ENCODE measurements at places on chromosomes 3 and 15.
A peak's percentile ranks its signal among the peaks of the same experiment; 100 is the strongest.

DNA sequence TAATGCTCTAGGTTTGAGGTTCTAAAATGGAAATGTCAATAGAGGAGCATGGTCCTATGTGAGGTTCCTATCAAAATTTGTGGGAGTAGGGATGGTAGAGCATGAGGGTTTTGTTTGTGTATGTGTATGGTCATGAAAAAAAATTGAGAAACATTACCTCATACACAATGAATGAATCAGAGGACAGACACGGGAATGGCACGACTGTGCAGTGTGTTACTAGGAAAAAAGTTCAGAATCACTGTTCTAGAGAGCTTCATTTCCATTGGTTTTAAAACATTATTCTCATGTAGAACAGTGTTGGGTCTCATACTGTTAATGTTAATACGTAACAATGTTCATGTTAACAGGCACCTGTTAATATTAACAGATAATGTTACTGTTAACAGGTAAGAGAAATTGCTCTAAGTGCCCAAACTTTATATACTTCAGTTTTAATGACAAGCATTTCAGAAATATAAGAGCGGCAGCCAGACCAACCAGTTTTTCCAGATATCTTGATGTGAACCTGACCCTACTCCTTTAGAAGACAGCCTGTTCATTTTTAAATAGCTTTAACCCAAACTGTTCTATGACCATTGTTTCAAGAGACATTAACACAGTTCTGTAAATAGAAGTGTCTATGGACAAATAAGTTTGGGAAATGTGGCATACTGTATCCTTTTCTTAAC lies 48.0 kb downstream of the SLC15A2 start:
- no peak for DNase-seq

GRCh38 chr3:126381966-126382365 lies 12.7 kb upstream of the CFAP100 start:
- no peak for DNase-seq

GRCh38 chr3:58429657-58430056 lies 4.0 kb downstream of the PDHB start:
- DNase-seq: no peak

- no peak for DNase-seq
These were observed 76.3 kb upstream of the MLF1 start for GRCh38 chr3:158494673-158495072.

- DNase-seq: peak; percentile 76
These were observed 2.3 kb downstream of the SERP1 start for GRCh38 chr3:150544041-150544440.

DNA sequence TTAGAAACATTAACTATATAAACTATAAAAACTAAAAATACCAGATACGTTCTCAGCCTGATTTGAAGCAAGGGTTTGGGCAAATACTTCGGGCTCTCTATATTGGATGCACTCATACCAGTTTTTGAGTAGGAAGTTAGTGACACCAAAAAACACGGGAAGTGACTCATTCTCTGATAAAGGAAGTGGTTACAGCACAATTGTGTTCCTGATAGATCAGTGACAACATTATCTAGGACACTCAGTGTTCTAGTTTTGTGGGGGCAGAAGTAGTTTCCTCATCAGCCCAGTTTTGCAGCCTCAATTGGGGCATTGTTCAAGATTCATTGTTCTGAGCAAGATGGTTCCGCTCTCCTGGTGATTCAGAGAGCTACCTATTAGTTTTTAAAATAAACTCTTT lies 469.6 kb upstream of the DPPA4 start:
- peak; percentile 16 for DNase-seq

DNA sequence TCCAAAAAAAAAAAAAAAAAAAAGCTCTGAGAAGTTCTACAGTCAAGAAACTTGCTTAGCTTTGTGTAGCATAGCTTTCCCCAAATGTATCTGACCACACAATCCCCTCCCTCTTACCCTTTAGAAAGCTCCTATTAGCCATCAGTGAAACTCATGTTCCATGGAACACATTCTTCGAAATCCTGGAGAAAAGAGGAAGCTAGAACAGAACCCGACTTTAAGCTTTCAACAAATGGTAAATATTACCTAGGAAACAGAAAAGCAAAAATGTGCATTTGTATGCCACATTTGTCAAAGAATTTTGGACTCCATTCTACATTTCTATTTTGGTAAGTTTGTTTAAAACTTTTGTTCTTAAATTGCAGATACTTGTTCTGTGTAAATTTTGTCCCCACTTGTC lies 17.4 kb upstream of the CRTC3 start:
- peak; percentile 8 for DNase-seq

DNA sequence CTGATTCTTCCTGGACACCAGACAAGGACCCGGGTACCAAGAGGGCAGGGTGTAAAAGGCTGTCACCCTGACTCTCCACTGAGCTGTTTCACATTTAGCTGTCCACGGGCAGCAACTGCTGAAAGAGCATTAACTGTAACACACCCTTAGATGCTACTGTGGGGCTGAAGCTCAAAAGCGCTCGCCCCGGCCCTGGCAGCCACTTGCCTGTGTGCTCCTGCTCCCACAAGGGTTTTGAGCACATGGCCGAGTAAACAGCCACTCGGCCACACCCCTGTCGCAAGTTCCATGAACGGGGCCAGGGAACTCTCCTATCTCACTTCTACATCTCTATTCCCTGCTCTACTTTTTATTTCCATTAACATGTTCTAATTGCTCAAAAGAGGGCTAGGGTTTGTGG lies 421.7 kb downstream of the TUSC7 start:
- DNase-seq: no peak

- no peak for DNase-seq
These were observed 12.1 kb upstream of the GATA2 start for GRCh38 chr3:128504963-128505730.

DNA sequence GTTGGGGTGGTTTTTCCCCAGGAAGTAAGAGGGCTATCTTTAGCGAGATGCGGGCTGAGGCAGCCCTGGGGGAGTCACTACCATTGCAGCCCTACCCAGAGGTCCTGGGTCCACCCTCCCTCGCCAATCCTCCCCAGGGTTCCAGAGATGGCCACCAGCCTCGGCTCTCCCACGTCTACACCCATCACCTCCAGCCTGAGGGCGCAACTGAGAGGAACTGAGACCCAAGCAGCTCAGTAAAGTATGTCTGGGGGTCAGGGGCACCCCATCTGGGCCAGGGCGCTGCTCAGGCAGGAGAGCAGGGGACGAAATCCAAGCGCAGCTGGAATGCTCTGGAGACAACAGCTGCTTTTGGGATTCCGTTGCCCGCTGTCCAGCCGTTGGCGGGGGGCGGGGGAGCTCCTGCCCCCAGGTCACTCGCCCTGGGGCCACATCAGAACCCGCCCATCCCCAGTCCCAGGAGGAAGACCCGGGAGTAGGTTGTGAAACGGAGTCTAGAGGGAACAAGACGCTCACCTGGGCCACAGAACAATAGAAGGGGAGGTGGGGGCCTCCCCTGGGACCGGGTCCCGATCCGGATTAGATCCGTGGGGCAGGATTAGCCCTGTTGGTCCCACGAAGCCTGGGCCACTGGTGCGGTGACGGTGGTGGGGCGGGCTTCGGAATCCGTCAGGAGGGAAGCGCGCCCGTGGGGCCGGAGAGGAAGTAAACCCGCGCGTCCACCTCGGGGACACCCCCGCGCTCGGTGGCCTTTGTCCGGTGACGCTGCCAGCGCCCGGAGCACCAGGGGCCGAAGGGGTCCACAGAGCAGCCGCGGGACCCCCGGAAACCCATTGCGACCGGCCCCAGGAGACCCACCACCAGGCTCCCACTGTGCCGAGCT lies 1.4 kb upstream of the NDUFAF3 start:
- DNase-seq: no peak

DNA sequence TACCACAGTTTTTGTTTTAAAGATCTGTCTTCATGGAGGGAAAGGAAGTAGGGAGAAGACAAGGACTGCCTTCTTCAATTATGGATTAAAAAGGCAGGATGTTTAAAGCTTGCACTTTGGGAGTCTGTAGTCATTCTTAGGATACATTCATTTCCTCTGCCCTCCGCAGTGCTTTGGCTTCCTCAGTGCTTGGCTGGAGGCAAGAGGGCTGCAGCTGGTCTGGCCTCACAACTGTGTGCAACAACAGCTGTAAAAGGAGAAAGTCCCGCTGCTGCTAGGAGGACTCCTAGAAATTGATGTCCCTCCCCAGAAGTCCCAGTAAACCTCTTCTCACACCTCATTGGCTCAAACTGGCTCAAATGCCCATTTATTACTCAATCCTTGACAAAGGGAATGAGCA lies 54.4 kb upstream of the PPP2R3A start:
- DNase-seq: no peak

DNA sequence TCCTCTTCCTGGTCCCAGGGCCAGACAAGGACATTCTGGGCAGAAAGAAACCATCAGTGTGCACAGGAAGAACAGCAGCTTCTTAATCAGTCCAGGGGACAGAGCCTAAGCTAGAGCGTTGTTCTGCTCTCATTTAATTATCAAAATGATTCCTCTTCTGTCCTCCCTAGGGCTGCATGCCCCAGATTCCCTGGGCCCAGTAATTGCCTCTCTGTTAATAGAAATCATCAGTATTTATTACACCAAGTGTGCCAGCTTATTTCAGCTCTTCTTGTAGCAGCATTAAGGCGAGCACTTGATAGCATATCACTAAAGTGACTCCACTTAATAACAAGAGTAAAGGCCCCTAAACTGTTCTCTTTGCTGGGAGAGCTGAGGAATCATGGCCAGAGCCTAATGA lies 72.1 kb downstream of the WDR76 start:
- DNase-seq: no peak

DNA sequence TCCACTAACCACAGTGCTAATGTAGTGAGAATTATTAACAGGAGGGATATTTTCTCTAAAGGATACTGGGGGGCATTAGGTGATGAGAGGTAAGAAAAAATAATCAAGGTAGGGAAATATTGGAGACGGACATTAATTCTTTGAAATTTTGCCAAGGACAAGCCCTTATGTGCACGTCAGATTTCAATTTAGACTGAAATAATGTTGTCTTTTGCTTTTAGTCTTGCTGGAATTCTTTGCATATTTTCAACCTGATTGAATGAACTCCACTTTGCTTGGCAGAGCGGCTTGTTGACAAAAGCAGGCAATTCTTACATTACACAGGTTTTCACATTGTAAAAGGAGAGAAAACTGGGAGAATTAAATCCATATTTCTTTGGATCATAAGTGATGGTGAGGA lies 25.0 kb upstream of the C3orf52 start:
- peak; percentile 77 for DNase-seq

DNA sequence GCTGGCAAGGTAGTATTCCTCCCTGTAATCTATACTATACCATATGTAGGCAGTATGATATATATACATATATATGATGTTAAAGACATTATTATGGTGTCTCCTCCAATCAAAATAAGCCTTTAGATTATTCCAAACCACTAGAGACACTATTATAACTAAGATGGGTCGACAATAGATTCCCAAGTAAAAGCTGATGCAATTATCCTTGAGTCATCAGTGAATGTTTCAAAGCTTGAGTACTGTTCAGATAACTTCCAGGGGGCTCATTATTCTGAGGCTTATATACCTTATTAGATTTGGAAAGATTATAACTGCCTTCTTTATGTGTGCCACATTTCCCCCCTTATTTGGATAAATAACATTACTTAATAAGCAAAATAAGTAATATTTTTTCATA lies 11.9 kb upstream of the C3orf38 start:
- peak; percentile 67 for DNase-seq

GRCh38 chr15:100559330-100559729 lies 30.6 kb upstream of the CERS3 start:
- DNase-seq: peak; percentile 12

- peak; percentile 13 for DNase-seq
These were observed 95.2 kb downstream of the SPATA16 start for GRCh38 chr3:173045770-173046382.

- DNase-seq: peak; percentile 86
These were observed 65.2 kb downstream of the RARB start for GRCh38 chr3:25493246-25493645.

DNA sequence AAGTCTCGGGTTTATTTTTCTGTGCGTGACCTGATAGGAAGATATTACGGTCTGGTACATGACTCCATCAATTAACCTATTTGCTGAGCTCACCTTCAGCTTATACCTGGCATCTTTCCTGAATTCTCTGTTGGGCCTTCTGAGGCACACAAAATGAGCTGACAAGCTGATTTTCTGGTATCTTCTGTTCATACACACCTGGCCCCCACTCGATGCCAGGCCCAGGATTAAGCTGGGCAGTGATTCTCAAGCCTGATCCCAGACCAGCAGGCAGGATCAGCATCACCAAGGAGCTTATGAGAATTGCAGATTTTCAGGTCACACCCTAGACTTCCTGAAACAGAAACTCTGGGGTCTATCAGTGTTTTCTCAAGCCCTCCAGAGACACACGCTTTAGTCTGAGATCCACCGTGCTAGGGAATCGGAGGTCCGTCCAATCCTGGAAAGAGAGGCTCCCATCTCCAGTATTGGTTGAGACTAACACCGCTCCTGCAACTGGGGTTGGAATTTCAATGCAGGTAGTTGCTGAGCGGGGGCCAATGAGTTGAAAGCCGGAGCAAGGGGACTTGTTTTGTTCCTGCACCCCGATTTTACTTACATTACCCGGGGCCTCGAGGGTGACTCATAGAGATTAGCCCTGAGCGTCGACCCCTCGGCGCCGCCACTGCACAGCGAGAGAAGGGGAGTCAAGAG lies 636 bp upstream of the EIF1B start:
- DNase-seq: no peak

GRCh38 chr15:60682115-60682514 lies 203.2 kb upstream of the ICE2 start:
- DNase-seq: peak; percentile 78

DNA sequence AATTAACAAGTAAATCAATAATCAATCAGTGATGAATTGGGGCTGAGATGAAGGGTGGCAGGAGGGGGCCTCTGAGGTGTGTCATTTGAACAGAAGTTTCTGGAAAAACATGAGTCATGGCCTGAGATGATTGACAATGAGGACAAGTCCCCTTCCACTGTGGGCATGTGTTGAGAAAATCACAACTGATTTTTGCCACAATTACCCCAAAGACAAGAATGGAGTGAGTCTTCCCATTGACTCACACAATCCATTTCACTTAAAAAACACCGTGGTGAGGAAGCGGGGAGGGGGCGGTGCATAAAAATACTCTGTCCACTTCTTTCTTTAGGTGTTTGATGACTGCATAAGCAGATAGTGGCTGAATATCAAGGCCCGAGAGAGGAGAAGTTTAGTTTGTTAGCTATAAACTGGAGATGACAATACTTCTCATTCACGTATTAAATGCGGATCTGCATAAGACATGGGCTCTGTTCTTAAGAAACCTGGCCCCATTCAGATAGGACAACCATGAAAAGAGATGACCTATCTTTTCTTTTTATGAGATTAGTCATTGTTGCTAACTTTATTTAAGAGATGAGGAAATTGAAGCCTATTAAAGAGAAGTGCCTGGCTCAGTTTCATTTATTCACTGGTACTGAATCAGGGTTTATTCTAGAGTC lies 34.7 kb downstream of the SHC4 start:
- peak; percentile 85 for DNase-seq

DNA sequence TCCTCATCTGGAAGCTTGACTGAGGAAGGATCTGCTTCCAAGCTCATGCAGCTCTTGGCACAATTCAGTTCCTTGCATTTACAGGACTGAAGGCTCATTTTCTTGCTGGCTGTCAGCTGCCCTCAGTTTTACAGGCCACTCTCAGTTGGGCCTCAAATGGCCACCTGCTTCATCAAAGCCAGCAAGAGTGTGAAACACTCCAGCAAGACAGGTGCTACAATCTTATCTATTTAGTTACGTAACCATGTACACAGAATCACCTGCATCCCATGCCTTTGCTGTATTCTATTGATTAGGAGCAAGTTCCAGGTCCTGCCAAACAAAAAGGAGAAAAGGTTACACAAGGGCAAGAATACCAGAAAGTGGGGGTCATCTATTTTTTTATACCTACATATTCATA lies 40.8 kb downstream of the RHCG start:
- DNase-seq: no peak

GRCh38 chr15:85692873-85693272 lies 101.9 kb downstream of the KLHL25 start:
- DNase-seq: no peak

GRCh38 chr3:172973799-172974198 lies 167.2 kb downstream of the SPATA16 start:
- DNase-seq: no peak

All from fibroblast of skin of back (primary cell).